B cell (primary cell): ENCODE measurements at places on chromosomes 1 and 21.

DNA sequence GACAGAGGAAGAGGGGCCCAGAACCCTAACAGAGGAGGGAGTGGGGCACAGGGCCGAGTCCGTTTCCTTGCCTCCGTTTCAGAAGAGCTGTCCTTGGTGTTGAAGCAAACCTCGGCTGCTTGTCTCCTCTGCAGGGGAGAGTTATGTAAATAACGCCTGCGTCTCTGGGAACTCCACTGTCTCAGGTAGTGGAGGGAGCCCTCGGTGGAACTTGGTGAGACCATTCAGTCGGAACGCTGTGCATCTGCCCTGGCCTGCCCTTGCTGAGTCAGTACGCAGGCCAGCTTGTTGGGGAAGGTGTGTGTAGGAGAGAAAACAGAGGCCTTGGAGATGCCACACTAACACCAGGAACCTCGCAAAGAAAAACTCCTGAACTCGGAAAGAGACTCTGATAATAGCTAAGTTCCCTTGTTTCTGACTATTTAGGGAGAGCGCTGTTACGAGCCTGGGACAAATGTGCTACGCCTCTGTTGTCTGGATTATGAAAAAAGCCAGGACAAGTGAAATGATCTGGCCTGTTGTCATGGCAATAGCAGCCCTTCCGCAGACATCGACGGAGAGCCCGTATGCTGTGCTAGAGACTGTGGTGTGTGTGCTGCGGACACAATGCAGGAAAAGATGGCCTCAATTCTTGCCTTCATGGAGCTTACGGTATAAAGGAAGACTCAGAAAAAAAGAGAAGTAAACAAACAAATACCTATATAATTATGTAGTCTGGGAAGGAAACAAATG is 94.6 kb upstream of the AKT3 start:
- no peaks in the 10 kb centered on the region for H3K4me1 ChIP-seq
- no peak overlapping the region for H3K4me3 ChIP-seq
- H3K36me3 ChIP-seq = no peaks in the 10 kb centered on the region
- H3K27ac ChIP-seq = no peak overlapping the region
- DNase-seq = no peak
- H3K27me3 ChIP-seq = no peaks in the 10 kb centered on the region

- H3K4me1 ChIP-seq = peaks cover 11% of the 10 kb centered on the region
- no peak overlapping the region for H3K4me3 ChIP-seq
- H3K36me3 ChIP-seq = no peaks in the 10 kb centered on the region
Observed at GRCh38 chr1:48808496-48808895, 31.8 kb upstream of the BEND5 start.

DNA sequence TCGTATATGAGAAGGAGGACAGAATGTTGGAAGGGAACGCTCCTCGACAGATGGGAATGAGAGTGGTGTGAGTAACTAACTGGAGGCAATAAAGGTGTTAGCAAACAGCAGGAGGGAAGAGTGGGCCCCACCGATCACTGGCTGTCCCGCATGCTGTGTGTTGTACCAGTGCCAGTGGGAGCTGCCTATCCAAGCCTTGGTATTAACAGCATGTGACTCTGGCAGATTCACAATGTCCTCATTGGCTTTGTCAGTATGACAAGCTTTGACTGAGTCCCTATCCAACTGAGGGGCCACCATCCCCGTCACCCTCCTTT is 188.3 kb downstream of the NRIP1 start:
- DNase-seq = no peak
- peaks cover 52% of the 10 kb centered on the region for H3K4me1 ChIP-seq
- no peaks in the 10 kb centered on the region for H3K27me3 ChIP-seq

GRCh38 chr1:86757272-86757984 is 53.1 kb downstream of the SH3GLB1 start:
- H3K4me3 ChIP-seq = no peak overlapping the region
- no peak overlapping the region for H3K27ac ChIP-seq
- H3K27me3 ChIP-seq = peaks cover 10% of the 10 kb centered on the region
- no peak for DNase-seq

DNA sequence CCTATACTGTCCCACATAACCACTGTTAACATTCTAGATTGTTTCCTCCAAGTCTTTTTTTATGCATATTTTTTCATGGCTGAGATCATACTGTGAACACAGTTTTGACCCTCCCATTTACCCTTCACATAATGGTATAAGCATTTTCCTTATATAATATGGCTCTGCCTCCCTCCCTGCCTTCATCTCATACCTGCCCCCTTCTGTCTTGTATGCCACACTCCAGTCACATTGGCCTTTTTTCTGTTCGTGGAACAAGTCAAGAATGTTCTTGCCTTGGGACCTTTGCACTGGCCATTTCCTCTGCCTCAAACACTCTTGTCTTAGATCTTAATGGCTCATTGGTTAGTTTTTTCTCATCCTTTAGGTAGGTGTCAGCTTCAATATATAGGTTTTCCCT is 24.3 kb upstream of the ELAVL4 start:
- no peaks in the 10 kb centered on the region for H3K27me3 ChIP-seq
- no peak for DNase-seq
- no peak overlapping the region for H3K27ac ChIP-seq
- H3K4me3 ChIP-seq = no peak overlapping the region
- no peaks in the 10 kb centered on the region for H3K4me1 ChIP-seq

GRCh38 chr1:241457421-241457820 is 62.1 kb downstream of the FH start:
- peaks cover 3% of the 10 kb centered on the region for H3K27me3 ChIP-seq
- H3K4me1 ChIP-seq = no peaks in the 10 kb centered on the region
- no peak overlapping the region for H3K27ac ChIP-seq

GRCh38 chr1:232503497-232503896 is 126.4 kb downstream of the SIPA1L2 start:
- H3K36me3 ChIP-seq = no peaks in the 10 kb centered on the region
- no peaks in the 10 kb centered on the region for H3K27me3 ChIP-seq
- DNase-seq = no peak
- no peak overlapping the region for H3K27ac ChIP-seq

DNA sequence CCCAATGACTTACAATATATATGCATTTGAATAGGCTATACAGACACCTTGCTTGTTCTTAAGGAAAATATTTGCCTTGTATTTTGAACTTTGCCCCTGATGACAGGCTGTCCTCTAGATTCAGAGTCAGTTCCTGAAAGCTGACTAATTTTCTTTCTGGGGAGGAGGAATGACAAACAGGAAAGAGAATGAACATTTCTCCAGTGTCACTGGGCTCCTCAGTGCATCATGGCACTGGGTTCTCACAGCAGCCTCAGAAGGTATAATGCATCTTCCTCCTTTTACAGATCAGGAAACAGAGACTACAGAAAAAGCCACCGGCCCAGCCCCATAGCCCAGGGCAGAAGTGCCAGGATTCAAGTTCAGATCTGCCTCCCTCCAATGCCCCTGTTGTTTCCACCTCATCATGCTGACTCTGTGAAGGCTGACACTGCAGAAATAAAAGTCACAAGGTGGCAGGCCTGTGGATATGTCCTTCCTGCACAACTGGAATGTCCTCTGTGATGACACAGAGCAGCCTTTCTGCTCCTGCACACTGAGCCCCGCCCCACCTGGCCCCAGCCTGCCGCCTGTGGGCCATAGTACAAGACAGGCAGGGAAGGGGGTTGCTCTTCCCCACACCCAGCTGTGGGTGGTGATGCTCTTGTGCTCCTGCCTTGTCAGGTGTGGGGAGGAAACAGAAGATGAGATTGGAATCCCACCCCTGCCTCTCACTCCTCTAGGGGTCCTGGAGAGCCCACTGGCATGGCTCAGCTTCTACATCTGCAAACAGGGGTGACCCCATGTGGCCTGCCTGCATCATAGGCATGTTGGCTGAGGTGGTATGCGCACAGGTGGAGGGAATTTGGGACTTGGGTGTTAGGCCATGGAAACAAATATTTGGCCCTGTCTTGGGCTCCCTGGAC is 6.4 kb downstream of the TTC22 start:
- peaks cover 13% of the 10 kb centered on the region for H3K4me1 ChIP-seq
- no peak overlapping the region for H3K27ac ChIP-seq
- H3K27me3 ChIP-seq = no peaks in the 10 kb centered on the region
- no peak overlapping the region for H3K4me3 ChIP-seq

- no peaks in the 10 kb centered on the region for H3K4me1 ChIP-seq
- no peak overlapping the region for H3K4me3 ChIP-seq
- H3K27ac ChIP-seq = no peak overlapping the region
- no peak for DNase-seq
- peaks cover 16% of the 10 kb centered on the region for H3K36me3 ChIP-seq
Observed at GRCh38 chr21:43743947-43744346, 25.0 kb downstream of the PDXK start.

DNA sequence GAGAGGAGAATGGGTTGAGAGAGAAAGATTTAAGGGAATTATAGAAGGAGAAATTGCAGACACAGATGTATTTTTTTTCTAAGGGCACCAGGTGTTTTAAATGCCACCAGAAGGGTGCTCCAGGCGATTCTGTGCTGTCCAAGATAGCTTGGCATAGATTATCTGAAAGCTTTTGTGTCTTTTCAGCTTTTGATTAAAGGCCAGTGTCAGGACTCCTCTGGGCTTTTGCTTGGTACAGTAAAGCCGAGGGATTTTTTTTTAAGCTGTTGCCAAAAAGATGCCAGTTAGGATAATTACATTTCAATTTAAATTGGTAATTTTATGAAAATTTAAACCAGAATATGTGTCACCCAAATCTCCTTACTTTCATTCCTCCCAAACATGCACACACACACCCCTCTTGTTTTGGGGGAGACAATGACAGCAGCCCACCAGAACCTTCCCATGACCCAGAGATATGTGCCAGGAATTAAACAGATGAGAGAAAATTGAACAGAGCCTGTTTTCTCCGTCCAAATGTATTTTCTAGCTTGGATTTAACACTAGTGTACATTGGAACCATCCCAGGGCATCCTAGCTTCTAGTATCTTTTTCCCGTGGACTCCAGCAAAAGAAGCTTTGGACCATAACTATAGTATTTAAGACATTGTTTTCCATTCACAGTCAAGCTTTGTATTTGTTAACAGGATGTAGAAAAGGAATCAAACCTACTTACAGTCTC is 670.7 kb upstream of the CXADR start:
- H3K4me3 ChIP-seq = no peak overlapping the region
- no peak for DNase-seq
- no peaks in the 10 kb centered on the region for H3K27me3 ChIP-seq
- H3K4me1 ChIP-seq = no peaks in the 10 kb centered on the region
- H3K36me3 ChIP-seq = no peaks in the 10 kb centered on the region

DNA sequence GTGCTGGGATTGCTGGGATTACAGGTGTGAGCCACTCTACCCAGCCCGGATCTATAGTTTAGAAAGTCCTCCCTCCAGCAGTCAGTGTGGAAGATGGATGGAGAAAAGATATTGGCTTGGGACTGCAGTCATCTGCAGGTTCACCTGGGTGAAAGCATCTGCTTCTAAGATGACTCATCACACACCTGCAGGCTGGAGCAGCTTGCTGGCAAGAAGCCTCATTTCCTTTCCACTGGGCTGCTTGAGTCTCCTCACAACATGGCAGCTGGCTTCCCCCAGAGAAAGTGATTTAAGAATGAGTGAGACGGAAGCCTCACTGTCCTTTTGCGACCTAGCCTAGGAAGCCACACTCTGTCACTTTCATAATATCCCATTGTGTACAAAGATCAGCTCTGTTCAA is 50.0 kb downstream of the FOXO6 start:
- no peak overlapping the region for H3K4me3 ChIP-seq
- no peaks in the 10 kb centered on the region for H3K36me3 ChIP-seq
- no peak for DNase-seq
- H3K4me1 ChIP-seq = no peaks in the 10 kb centered on the region
- peaks cover 8% of the 10 kb centered on the region for H3K27me3 ChIP-seq

- H3K27ac ChIP-seq = no peak overlapping the region
- no peaks in the 10 kb centered on the region for H3K36me3 ChIP-seq
- peak; percentile 21 for DNase-seq
- no peaks in the 10 kb centered on the region for H3K27me3 ChIP-seq
- H3K4me1 ChIP-seq = peaks cover 11% of the 10 kb centered on the region
Observed at GRCh38 chr1:211589782-211590721, 11.1 kb upstream of the SLC30A1 start.

DNA sequence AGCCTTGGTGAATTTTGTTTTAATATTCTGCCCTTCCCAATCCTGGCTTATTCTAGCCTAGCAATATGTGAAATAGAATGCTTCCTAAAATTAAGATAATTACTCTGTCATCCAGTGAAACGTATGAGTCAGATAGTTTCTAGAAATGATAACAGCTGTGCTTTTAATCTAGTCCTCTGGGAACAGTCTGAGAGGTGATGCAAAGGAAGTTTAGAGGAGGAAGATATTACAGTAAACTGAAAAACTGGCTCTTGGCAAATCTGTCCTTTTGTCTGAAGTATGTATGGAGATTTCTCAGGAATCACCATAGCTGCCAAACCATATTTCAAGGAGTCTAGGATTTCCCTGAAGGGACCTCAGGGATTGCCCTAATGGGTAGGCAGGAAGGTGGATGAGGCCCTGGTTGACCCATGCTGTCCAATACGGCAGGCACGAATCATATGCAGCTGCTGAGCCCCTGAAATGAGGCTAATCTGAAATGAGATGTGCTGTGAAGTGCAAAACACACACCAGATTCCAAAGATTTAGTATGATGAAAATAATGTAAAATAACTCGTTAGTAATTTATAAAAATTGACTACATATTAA is 70.8 kb upstream of the LBR start:
- no peak overlapping the region for H3K4me3 ChIP-seq
- no peak for DNase-seq
- no peaks in the 10 kb centered on the region for H3K36me3 ChIP-seq
- H3K4me1 ChIP-seq = no peaks in the 10 kb centered on the region

DNA sequence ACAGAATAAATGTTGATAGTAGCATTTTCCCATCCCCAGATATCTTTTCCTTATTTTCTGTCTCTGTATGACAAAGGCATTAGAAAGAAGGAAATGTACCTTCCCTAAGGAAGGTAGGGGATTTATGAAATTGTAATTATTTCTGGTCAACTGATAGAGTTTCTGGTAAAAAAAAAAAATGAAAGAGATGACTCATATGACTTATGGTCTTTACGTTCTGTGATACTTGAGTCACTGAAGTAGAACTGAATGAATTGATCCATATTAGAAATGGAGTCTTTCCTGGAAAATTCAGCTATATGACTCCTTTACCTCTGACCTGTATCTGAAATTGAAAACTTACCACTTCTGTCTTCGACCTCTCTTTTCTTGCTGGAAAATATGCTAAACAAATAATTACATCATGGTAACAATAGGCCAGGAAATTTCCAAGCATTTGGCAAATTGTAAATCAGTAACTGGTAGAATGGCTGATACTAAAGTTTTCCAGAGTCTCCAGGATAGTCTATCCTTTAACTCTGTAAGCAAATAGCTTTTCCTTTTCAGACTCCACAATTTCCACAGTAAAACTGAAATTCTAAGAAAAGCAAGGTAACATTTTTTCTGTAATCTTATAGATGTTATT is 364.3 kb upstream of the PTBP2 start:
- H3K36me3 ChIP-seq = no peaks in the 10 kb centered on the region
- H3K27me3 ChIP-seq = no peaks in the 10 kb centered on the region
- no peaks in the 10 kb centered on the region for H3K4me1 ChIP-seq
